ENCODE measurements at places on chromosomes 7 and 10.
A peak's percentile ranks its signal among the peaks of the same experiment; 100 is the strongest.

- no peak for DNase-seq
Observed at GRCh38 chr10:119759832-119760231, 34.0 kb downstream of the INPP5F start.

DNA sequence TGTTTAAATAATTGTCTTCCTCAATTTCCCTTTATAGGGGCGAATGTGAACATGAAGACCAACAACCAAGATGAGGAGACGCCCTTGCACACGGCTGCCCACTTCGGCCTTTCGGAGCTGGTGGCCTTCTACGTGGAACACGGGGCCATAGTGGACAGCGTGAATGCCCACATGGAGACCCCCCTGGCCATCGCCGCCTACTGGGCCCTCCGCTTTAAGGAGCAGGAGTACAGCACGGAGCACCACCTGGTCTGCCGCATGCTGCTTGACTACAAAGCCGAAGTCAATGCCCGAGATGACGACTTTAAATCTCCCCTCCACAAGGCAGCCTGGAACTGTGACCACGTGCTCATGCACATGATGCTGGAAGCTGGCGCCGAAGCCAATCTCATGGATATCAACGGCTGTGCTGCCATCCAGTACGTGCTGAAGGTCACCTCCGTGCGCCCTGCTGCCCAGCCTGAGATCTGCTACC, 42.1 kb downstream of the ASB4 start:
- no peak for DNase-seq

DNA sequence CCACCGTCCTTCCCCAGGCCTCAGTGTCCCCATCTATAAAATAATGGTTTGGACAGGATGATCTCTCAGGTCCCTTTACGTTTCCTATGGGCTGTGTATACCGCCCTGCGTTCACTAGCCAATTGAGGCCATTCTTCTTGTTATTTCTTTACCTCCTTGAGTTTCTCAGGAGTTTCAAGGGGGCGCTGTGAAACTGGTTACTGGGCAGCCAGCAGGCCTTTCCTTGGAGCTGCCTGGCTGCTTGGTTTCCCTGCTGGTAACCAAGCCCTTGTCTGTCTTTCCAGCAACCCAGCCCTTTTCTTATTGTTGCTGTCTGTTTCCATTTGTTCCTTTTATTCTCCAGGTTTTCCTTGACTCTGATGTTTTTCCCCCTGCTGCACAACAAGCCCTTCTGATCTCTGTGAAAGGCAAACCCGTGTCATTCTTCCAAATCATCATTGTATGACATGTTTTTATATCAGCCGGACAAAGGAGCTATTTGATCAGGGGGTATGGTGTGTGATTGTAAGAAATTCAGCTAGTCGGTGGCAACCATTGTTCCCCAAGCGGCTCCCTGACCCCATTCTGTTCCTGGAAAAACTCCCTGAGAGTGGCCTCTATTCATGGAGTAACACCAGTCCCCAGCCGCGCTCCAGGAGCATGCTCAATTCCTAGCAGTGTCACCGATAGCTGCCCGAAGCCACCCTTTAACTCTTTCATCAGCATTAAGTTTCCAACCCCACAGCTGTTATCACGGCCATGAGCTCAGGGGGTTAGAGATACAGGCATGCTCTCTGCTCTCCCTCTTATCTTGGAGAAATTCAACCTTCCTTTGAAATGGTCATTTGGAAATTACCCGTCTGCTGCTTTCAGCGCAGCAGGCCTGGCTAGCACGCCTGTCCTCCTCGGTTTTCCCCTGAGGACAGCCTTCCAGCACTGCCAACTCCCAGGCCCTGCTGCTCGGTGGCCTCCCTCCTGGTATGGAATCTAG, 26.6 kb downstream of the FGF8 start:
- DNase-seq = no peak

DNA sequence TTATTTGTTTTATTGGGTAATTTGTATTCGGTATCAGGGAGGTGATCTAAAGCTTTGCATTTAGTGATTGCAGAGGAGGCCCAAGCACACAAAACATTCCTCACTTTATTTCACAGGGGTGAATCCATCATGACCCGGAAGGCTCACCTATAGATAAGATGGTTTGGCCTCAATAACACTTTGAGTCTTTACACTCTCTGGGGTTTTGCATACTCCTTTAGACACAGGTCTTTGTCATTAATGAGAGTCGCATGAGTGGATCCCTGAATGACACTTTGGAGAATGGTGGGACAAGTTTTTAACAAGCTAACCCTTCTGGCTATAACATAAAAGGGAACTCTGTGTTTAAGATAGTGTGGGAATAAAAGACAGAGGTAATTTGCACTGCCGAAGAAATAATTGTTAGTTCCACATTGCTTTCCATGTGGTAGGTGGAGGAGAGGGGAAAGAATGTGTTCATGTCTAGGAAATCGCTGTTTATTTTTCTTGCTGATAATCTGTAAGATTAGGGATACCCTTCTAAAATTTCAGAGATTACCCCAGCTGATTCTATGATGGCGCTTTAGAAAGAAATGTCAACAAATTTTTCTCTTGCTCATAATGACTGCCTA, 455.8 kb downstream of the TFEC start:
- DNase-seq = no peak

DNA sequence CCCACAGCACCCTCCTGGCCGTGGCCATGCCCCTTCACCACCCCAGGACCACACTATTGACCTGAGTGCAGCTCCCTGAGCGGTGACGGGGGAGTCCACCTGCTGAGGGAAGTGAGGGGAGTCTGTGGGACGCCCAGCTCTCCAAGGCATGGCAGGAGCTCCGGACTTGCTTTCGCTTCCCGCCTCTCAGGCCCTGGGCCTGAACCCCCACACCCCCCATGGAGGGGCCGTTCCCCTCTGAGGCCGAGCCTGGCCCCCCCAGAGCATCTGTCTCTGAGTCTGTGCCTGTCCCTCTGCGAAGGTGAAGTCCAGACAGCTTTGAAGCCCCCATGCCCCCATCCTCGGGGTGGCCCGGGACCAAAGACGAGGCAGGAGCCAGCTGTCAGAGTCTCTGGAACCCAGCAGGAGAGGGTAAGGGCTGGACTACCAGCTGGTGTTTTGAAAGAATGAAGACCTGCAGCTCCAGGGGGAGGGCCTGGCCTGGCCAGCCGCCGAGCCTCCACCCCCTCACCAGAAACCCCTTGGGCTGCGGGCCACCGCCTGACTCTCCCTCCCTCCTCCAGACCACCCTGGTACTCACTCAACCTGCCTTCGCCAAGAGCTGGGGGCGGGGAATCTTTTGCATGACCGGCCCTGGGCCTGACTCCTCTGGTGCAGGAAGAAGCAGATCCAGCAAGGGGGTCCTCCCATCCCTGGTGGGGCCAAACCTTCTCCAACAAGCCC, 114.0 kb downstream of the PDGFA start:
- DNase-seq = no peak

DNA sequence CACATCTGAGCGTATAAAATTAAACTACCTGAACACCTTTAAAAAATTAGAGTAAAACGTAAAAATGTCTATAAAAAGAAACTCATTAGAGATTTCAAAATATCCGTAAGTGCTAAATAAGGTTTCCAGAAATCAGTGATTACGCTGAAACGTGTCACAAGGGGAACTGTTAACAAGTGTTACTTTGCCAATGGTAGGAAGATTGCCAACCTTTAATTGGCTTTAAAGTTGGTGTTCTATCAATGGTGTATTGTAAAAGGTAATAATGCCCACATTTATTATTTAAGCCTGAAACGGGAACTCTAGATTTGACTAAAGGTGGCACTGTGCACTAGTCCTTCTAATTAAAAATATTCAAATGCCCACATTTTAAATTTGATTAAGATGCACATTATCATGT, 37.8 kb upstream of the HIBADH start:
- DNase-seq = no peak

DNA sequence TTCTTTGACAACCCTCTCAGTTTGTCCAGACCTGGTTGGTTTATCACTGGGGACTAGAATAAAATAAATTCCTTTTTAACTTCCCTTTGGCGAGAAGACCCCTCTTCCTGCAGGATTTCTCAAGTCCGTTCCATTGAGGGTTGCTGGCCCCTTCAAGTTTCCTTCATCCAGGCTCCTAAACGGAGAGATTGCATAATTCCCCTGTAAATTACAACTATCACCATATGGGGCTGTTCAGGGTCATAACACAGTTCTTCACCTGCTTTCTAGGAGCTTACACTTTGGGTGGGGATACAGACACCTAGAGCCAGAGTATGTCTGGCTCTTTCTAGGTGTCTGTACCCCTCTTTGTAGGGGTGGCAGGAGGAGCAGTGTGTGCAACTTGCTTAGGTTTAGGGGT, 3.3 kb upstream of the COPS6 start:
- DNase-seq = no peak

- no peak for DNase-seq
Observed at GRCh38 chr10:28284126-28284525, 18.7 kb downstream of the MPP7 start.

- peak; percentile 87 for DNase-seq
Observed at GRCh38 chr10:96118604-96119450, 11.3 kb upstream of the ZNF518A start.

DNA sequence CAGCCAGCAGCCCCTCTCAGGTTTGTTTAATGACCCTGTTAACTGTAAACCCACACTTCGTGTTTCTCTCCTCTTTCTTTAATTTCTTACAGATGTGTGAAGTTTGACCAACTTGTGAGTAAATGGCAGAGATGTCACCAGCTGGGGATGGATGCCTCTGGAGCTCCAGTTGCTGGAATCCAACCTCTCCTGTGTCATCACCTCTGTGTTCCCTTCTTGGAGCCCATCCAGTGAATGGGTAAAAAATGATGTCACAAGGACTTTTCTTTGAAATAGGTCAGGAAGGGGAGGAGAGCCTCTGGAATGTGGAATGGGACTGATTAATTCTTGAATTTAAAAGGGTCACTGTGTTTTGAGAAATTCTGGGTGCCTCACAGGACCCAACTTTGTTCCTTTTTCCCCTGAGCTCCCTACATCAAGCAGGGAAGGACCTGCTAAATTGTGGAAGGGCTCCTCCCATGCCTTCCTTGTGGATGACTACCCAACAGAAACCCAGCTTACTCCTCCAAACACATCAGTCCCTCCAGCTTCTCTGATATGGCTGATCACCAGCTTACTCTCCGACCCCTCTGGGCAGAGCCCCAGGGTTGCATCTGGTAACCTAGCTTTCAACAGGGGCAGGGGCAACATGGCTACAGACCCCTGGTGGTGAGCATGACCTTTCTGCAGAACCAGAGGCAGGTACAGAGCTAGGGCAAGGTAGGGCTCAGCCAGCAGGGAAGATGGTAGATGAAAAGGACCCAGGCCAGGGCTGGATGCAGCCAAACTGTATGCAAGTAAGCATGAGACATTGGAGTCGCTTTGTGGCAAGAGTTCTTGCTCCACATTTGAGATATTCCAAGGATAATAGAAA, 67.5 kb downstream of the STRA8 start:
- DNase-seq = no peak

- DNase-seq = no peak
Observed at GRCh38 chr10:26499426-26499825, 61.3 kb downstream of the APBB1IP start.

- no peak for DNase-seq
Observed at GRCh38 chr10:12704488-12704887, 297.0 kb downstream of the CCDC3 start.

DNA sequence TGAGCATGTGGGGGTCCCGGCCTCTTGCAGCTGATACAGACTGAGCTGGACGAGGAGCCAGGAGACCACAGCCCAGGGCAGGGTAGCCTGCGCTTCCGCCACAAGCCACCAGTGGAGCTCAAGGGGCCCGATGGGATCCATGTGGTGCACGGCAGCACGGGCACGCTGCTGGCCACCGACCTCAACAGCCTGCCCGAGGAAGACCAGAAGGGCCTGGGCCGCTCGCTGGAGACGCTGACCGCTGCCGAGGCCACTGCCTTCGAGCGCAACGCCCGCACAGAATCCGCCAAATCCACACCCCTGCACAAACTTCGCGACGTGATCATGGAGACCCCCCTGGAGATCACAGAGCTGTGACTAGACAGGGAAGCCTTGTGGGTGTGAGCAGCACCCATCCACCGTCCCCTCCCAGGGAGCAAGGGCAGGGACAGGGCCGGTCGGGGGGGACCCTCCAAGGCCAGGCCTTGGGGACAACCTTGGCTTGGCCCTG, 36.1 kb downstream of the PSAP start:
- DNase-seq = no peak

DNA sequence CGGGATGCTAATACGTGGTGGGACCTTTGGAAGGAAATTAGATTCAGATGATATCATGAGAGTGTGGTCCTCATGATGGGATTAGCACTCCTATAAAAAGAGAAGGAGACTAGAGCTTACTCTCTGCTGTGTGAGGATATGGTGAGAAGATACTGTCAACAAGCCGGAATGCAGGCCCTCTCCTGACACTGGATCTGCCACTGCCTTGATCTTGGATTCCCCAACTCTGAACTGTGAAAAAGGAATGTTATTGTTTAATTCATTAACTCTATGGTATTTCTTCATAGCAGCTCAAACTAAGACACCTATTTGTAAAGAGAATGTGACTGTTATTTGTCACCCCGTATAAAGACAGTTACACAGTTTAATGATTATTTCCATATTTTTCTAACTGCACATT, 1227.5 kb upstream of the C7orf33 start:
- no peak for DNase-seq

DNA sequence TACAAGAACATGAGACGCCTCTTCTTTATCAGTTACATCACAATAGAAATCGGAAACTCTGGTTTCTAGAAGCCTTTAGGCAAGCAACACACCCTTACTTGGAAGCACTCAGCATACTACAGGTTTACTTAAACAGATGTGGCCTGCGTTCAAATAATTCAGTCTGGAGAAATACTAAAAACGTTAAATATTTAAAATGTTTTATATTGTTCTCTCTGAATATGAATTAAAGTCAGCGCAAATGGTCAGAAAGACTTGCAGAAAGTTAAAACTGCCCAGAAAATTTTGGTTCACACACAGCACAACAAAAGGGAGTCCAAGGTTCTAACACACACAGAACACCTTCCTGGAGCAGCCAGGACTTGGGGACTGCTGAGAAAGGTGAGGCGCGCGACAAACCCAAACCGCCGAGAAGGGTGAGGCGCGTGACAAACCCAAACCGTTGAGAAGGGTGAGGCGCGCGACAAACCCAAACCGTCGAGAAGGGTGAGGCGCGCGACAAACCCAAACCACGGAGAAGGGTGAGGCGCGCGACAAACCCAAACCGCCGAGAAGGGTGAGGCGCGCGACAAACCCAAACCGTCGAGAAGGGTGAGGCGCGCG, 25.8 kb downstream of the ESYT2 start:
- no peak for DNase-seq

- DNase-seq = no peak
Observed at GRCh38 chr7:116438267-116438666, 61.3 kb upstream of the CAV2 start.

GRCh38 chr7:107994421-107995030, 8.4 kb downstream of the LAMB1 start:
- peak; percentile 72 for DNase-seq

DNA sequence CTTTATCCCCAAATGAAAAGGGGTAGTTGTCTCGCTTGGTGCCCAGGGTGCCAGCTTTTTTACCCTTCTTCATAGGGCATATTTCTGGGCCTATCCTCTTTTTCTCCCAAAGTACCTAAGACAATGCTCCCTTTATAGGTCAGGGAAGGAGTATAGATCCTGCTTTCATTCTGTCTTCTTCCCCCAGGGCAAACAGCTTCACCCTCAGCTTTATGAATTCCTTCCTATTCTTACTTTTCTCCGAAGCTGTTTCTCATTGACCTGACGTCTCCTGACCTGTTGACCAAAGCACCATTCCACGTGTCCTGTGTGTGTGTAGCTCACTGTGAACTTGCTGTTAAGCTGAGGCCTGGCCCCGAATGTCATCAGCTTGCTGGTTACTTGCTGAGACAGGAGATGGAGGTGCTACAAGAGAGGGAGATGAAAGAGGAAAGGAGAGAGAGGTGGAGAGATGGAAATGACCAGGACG, 48.9 kb downstream of the PYROXD2 start:
- DNase-seq = no peak
